ENCODE measurements at places on chromosomes 12 and 14. TPM values are rescaled to one million over a fixed set of nuclear protein-coding genes. Genes with fewer than 3 reads are reported as not detected.

GRCh38 chr14:68497011-68497410, 295.9 kb downstream of the ZFP36L1 start:
- no peak overlapping the region for H3K27ac ChIP-seq
- no peak for DNase-seq
- H3K36me3 ChIP-seq, result no peaks in the 10 kb centered on the region
- H3K4me1 ChIP-seq, result peaks cover 24% of the 10 kb centered on the region
- H3K27me3 ChIP-seq, result no peaks in the 10 kb centered on the region

GRCh38 chr12:84804691-84805473, 107.7 kb downstream of the SLC6A15 start:
- H3K27ac ChIP-seq, result no peak overlapping the region
- H3K36me3 ChIP-seq, result no peaks in the 10 kb centered on the region
- DNase-seq, result no peak
- H3K4me1 ChIP-seq, result no peaks in the 10 kb centered on the region
- no peak overlapping the region for H3K4me3 ChIP-seq

DNA sequence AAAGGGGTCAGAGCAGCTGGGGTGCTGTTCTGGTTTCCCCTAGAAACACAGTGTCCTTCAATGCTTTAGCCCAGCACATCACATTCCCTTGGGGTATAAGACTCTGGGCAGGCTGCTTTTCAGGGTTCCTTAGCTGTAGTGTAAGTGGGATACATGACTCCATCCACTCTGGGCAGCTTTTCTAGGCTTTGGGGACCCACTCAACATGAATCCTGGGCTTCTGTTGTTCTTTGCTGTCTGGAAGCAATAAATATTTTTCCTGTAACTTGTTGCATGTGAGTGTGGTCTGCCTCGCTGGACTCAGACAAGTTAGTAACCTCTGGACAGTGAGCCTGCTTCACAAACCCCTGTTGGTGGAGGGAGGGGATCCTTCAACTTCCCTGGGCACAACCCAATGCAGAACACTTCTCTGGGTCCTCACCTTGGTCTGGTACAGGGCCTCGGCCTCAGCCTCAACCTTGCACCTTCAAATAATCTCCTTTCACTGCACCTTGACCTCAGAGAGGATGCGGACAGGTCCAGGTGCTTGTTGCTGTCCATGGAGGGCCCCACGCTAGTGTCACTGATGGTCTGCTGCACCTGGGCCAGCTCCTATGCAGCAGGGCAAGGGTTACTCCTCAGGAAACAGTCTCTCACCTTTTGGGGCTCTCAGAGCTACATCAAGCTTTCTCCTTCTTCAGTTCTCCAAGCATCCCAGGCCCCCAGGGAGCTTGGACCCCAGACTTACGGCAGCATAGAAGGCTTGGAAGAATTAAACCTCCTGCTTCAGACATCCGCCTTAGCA, 13.5 kb upstream of the KRT73 start:
- H3K27ac ChIP-seq, result no peak overlapping the region
- H3K4me1 ChIP-seq, result peaks cover 11% of the 10 kb centered on the region
- no peak overlapping the region for H3K4me3 ChIP-seq
- no peaks in the 10 kb centered on the region for H3K36me3 ChIP-seq

GRCh38 chr12:71958457-71958856, 19.8 kb downstream of the TPH2 start:
- H3K27me3 ChIP-seq, result no peaks in the 10 kb centered on the region
- no peaks in the 10 kb centered on the region for H3K36me3 ChIP-seq
- H3K4me1 ChIP-seq, result no peaks in the 10 kb centered on the region
- no peak for DNase-seq
- H3K4me3 ChIP-seq, result no peak overlapping the region

ANKS1B gene
- polyA plus RNA-seq, result 98.8 TPM

DNA sequence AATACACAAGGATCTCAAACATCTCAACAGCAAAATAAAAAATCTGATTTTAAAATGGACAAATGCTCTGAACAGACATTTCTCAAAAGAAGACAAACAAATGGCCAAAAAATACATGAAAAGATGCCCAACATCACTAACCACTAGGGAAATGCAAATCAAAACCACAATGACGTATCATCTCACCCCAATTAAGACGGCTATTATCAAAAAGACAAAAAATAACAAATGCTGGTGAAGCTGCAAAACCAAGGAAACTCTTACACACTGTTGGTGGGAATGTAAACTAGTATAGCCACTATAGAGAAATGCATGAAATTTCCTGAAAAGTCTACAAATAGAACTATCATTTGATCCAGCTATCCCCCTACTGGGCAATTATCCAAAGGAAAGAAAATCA, 145.0 kb downstream of the BTG1 start:
- no peak for DNase-seq
- H3K4me1 ChIP-seq, result no peaks in the 10 kb centered on the region
- H3K4me3 ChIP-seq, result no peak overlapping the region
- no peaks in the 10 kb centered on the region for H3K36me3 ChIP-seq
- H3K27ac ChIP-seq, result no peak overlapping the region

DNA sequence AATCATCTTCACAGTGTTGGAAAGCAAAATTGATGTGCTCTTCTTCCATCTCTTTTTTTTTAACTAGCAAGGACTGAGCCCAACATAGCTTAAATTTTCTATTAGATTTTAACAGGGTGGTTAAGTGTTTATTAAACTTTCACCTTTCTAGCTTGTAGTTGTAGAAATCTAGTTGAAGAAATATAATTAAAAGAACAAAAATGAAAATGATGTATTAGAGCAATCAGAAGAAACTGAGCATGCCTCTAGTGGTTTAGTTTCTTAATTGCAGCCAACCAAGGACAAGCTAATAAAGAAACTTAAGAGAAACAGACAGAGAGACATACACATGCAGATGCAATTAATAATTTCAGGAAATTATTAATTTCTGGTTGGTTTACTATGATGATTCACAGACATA, 673.0 kb upstream of the LMO3 start:
- DNase-seq, result no peak
- no peak overlapping the region for H3K27ac ChIP-seq
- no peaks in the 10 kb centered on the region for H3K36me3 ChIP-seq

TBPL2 gene
- not detected for polyA plus RNA-seq

CISTR gene
- polyA plus RNA-seq, result 1.2 TPM

DNA sequence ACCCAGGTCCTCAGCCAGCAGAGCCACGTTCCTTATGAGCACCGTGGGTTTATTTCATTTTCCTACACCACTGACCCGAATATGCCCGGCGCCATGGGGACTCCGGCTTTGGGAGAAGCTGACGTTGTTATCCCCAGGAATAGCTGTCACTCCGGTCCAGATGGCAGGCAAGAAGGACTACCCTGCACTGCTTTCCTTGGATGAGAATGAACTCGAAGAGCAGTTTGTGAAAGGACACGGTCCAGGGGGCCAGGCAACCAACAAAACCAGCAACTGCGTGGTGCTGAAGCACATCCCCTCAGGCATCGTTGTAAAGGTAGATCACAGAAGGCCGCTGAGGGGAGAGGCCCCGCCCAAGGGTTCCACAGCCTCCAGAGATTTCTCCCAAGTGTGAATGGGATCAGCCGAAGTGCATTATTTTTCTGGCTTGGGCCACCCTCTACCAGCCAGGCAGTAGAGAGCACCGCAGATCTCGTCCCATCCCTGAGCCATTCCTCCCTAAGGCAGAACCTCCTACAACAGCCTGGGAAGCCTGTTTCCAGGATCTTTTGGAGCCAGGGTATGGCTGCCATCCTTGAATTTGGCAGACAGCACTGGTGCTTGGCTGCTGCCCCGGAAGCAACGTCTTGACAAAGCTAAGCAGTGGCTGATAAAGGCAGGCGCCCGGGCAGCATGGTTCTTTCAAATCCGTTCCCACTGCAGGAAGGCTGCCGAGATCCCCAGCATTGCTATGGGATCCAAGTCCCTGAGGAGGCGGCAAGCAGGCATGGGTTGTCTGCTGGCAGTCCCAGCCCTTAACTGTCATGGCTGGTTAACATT, 17.8 kb downstream of the CDK2AP1 start:
- H3K4me1 ChIP-seq, result peaks cover 42% of the 10 kb centered on the region
- no peaks in the 10 kb centered on the region for H3K27me3 ChIP-seq
- no peak overlapping the region for H3K4me3 ChIP-seq
- H3K36me3 ChIP-seq, result peaks cover 61% of the 10 kb centered on the region

GRCh38 chr14:81400202-81400678, at the start of gene STON2:
TSS of gene STON2 (minus strand) at chr14:81400324. CDS start at chr14:81398382, 1,942 bp downstream.
- H3K27me3 ChIP-seq, result no peaks in the 10 kb centered on the region
- peak; percentile 34 for DNase-seq
- H3K4me3 ChIP-seq, result no peak within 1 kb of the TSS
- H3K27ac ChIP-seq, result peak within 1 kb of the TSS; percentile 43
- H3K36me3 ChIP-seq, result peaks cover 9% of the 10 kb centered on the region

- DNase-seq, result no peak
- H3K4me1 ChIP-seq, result no peaks in the 10 kb centered on the region
- H3K4me3 ChIP-seq, result no peak overlapping the region
- H3K27me3 ChIP-seq, result no peaks in the 10 kb centered on the region
- no peaks in the 10 kb centered on the region for H3K36me3 ChIP-seq
Observed at GRCh38 chr12:4106621-4107020, 166.9 kb upstream of the CCND2 start.

DNA sequence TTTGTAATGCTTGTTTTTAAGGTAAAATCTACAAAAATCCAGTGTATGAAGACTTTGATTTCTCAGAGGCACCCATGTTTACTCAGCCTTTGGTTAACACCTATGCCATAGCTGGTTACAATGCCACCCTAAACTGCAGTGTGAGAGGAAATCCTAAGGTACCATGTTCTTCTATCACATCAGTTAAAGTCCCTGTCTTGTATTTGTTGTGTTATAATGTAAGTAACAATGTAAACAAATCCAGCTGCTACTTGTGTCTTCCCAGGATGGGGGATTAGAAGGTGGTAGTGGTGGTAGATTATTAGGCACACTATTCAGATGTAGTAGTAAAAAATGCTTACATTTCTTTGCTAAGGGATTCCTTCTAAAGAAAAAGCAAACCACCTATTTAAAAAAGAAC, 19.4 kb upstream of the CHPT1 start:
- H3K4me1 ChIP-seq, result no peaks in the 10 kb centered on the region
- H3K4me3 ChIP-seq, result no peak overlapping the region
- H3K36me3 ChIP-seq, result no peaks in the 10 kb centered on the region
- no peaks in the 10 kb centered on the region for H3K27me3 ChIP-seq
- H3K27ac ChIP-seq, result no peak overlapping the region

GRCh38 chr12:44465139-44465538, 411.0 kb downstream of the NELL2 start:
- no peak overlapping the region for H3K4me3 ChIP-seq
- H3K4me1 ChIP-seq, result no peaks in the 10 kb centered on the region
- no peak overlapping the region for H3K27ac ChIP-seq
- H3K36me3 ChIP-seq, result no peaks in the 10 kb centered on the region

GRCh38 chr12:57614948-57615500, 3.8 kb downstream of the ARHGEF25 start:
- H3K36me3 ChIP-seq, result peaks cover 38% of the 10 kb centered on the region
- no peak overlapping the region for H3K27ac ChIP-seq
- H3K4me1 ChIP-seq, result peaks cover 34% of the 10 kb centered on the region

KCNH3 gene
- polyA plus RNA-seq, result 11.0 TPM

B4GALNT1 gene
- polyA plus RNA-seq, result 50.0 TPM

DNA sequence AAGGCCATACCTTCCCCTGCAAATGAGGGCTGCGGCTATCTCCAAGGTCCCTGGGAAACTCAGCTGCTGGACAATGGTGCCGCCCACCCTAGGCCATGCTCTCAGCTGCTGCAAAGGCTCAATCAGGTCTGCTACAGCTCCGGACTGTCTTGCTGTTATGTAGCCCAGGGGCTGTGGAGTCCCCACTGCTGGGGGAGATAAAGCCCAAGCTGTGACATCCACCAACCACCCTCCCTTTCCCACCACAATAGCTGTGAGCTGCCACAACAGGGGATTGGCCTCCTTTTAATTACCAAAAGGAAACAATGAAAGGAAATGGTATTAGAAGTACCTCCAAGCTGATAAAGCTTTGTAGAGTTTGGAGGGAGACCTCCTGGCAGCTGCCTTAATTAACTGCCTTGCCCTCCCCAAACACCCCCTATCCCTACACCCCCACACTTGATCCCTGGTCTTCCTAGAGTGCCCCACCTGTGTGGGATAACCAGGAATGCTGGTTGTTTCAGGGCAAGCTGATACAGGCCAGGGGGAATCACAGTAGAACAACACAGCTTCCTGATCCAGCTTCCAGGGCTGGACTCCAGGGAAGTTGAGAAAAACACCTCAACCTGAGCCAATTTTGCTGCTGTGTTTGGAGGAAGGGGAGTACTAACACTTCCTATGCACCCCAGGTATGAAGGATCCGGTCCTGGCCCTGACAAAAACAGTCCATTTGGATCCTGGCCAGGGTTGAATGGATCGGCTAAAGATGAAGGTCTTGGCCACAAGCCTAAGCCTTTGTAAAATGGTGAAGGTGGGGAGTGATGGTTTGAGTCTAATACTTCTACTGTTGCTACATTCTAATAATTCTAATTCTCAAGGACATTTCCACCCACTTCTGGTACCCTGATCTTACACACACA, at the start of gene VWF:
TSS of gene VWF (minus strand) at position 260 of the 899 bp plus-strand sequence. CDS start 1,474 bp downstream, outside the sequence.
- H3K4me1 ChIP-seq, result no peaks in the 10 kb centered on the region
- H3K4me3 ChIP-seq, result peak within 1 kb of the TSS; percentile 7
- H3K36me3 ChIP-seq, result no peaks in the 10 kb centered on the region
- H3K27ac ChIP-seq, result peak within 1 kb of the TSS; percentile 5
- no peaks in the 10 kb centered on the region for H3K27me3 ChIP-seq

LRRC43 gene
- 7.1 TPM for polyA plus RNA-seq

ZDHHC22 gene
- polyA plus RNA-seq, result 47.3 TPM

DNA sequence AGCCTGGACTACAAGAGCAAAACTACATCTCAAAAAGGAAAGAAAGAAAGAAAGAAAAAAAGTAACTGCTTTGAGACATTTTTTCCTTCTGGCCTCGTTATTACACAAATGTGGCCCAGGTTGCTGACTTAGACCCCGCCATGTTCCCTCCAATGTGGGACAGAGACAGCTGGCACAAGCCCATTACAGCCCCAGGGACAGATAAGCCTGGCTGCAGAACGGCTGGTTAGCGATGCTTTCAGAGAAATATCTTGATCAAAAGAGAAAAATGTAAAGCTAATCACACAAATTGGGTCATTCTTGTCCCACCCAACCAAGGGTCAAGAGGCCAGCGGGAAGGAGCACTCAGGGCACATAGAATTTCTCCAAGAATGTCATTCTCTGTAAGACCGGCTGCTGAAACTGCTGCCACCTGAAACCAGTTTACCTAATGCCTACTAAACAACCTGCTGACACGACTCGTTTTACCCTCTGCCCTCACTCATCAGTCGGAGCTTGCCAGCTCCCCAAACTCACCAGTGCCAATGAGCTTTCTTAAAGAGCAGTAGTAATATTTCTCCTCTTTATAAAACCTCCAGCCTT, 63.1 kb downstream of the TNFAIP2 start:
- H3K4me1 ChIP-seq, result peaks cover 4% of the 10 kb centered on the region
- H3K27ac ChIP-seq, result no peak overlapping the region
- peaks cover 33% of the 10 kb centered on the region for H3K27me3 ChIP-seq
- no peaks in the 10 kb centered on the region for H3K36me3 ChIP-seq

TDRD9 gene
- 2.0 TPM for polyA plus RNA-seq

GRCh38 chr12:99521664-99522063, 125.9 kb upstream of the GARIN6 start:
- no peaks in the 10 kb centered on the region for H3K4me1 ChIP-seq
- no peaks in the 10 kb centered on the region for H3K36me3 ChIP-seq
- no peaks in the 10 kb centered on the region for H3K27me3 ChIP-seq
- H3K27ac ChIP-seq, result no peak overlapping the region
- H3K4me3 ChIP-seq, result no peak overlapping the region
